ENCODE measurements at places on chromosomes 13 and 19.

DNA sequence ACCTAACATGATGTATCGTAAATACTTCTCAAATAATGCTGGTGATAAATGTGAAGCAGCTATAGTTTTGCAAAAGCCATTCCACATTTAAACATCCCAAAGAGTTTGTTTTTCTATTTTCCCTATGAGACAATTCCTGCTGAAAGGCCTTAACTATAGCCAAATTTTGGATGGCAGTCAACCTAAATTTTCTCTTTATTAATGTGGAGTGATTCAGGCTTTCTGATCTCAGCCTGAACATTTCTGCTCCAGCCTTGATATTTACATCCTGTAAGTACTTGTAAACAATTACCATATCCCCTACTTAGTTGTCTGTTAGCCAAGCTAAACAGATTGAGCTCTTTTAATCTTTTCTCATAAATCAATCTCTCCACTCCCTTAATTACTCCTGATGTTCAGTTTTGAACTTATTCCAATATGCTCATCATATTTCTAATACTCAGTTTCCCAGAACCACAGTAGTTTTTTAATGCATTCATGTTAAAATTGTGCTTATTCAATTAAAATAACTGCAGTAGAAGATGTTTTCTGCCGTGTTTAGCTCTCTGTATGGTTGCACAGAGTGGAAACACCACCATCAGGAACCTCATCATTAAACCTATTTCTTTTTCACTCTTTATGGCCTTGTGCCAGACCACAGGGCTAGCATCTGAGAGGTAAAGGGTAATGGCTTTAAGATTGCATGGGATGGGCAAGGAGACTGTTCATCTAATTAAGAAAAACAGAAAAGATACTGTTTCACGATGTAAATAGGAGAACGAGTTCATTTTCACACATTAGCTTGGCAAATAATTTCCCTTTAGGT, 1235.2 kb upstream of the SLC10A2 start:
- no peak for DNase-seq

DNA sequence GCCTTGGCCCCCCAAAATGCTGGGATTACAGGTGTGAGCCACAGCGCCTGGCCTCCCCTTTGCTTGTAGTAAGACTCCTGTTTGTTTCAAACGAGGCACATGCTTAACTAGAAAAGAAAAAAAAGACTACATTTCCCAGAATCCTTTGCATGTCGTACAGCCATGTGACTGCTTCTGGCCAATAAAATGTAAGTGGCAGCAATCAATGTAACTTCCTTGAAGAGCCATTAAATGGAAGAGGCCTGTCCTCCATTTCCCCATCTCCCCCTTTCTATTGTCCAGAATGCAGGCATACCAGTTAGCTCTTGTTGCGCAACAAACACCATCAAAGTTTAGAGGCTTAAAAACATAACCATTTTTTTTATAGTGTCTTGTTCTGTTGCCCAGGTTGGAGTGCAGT, 10.4 kb upstream of the GPR32 start:
- no peak for DNase-seq

- no peak for DNase-seq
These were observed 40.3 kb upstream of the TFDP1 start for GRCh38 chr13:113544071-113544891.

DNA sequence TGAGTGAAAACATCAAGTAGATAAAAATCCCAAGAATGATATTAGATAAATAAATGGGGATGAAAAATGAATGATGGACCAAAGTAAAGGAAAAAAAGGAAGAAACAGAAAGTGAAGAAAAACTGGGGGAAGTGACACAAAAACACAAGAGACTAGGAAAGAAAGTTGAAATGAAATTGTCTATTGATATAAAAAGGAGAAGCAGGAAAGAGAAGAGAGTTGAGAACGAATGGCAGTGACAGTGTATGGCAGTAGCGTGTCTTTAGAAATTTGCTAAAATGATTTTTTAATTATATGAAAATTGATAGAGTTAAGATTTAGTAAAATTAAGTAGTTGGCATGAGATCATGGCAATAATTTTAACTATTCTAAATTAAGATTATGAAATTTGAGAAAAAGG, 36.3 kb upstream of the SGCG start:
- DNase-seq, result no peak

GRCh38 chr19:34232566-34233481, 21.5 kb upstream of the GARRE1 start:
- DNase-seq, result no peak

DNA sequence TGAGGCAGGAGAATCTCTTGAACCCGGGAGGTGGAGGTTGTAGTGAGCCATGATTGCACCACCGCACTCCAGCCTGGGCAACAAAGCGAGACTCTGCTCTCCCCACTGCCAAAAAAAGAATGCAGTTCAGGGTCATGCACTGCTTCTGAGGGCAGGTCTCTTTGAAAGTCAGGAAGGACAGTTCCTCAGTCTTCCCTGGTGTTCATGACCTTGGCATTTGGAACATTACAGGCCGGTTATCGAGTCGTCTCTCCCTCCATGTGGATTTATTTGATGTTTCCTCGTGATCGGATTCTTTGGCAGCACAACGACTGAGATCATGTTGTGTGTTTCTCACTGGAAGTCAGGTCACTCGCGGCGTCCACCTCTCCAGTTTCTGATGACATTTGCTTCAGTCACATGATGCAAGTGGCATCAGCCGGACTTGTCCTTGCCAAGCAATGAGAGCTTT, 17.2 kb downstream of the FGF21 start:
- no peak for DNase-seq

DNA sequence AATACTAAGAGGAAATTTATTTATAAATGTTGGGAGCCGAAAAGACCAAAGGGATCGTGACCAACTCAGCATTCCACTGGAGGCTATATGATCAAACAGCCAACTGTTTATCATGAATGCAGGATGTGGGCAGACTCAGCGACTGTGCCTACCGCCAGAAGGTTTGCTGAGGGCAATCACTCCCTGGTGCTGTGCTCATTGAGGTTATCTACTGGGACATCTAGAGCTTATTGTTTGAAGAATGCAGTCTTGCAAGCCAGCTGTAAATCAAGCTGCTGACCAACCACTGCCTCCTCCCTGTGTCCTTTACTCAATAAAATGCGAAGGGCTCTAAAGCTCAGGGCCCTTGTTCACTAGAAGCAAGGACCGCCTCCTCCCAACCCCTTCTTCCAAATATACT, 8.5 kb upstream of the XPO4 start:
- DNase-seq, result no peak

DNA sequence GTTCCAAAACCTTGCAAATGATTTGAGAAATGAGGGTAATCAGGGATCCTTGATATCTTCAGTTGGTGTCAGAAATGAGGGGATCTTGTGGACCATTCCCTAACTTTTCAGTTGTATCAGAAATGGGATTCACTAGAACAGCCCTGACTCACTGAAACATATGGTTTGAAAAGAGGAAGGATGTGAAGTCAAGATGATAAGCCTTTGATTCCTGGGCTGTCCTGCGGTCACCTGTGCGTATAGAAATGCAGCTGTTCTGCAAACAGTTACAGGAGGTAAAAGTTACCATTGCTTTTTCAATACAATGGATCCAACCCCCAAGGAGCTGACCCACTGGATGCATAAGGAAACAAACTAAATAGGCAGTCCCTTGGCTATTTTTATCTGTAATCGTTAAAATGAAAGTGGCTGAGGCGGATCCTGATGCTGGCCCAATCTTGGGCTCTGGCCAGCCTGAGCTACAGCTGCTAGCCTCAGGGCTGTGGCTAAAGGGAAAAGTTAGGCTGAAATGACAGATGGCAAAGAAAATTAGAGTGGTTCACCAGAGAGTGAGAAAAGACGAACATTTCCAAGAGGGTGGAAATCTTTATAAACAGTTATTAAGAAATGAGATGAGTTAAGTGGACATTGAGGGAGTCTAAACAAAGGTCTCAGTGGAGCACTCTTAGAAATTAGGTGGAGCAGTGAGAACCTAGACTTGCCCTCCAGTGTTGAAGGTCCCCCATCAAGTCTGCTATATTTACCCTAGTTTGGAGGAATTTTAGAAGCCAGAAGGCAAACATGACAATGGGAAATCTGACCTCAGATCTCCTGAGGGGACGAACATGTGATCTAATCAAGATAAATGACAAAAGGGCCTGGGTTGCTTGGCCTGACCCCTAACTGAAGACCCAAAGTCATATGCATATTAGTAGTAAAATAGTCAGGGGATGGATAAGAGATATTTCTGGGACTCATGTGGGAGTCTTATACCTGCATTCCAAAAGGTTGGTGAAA, 7.6 kb downstream of the SIGLECL1 start:
- no peak for DNase-seq

GRCh38 chr19:48646001-48646721, at the start of gene CA11:
CA11 (minus strand) TSS chr19:48646187; CDS start chr19:48645632, 555 bp downstream.
- DNase-seq, result peak; percentile 89

DNA sequence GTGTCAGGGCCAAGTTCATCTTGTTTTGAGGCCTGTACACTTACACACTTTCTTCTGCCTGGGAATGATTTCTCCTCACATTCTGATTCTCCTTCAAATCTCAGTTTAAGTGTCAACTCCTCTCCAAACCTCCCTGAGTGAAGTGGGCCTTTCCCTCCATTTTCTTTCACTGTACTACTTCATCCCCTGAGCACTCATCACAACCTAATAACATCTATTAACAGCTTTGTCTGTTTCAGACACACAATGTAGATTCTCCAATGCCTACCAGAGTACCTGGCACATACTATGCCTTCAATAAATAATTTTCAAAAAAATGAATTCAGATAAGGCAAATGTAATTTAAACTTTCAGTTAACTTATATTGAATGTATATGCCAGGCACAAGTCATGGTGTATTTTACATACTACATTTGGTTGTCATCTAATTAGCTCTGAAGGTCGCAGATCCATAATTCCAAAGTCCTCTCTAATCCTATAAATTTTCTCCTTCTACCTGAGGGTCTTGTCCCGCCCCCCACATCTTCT, 357 bp upstream of the COG6 start:
- DNase-seq, result no peak

- DNase-seq, result no peak
These were observed 82.9 kb downstream of the DIAPH3 start for GRCh38 chr13:60080850-60081249.

DNA sequence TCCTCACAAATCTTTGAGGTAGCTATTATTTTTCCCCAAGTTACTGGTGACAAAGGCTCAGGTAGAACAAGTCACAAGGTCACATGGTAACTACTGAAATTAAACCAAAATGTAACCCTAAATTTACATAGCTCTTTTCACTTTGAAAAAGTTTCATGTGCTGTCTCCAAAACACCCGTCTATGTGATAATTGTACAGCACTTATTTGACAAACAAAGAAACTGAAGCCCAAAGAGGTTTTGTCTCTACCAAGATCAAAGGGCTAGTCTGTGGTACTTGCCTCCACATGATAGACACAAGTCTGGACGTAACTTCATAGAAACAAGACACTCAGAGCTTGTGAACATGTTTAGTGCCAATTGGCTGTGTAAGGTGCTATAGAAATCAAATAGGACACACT, 108.3 kb downstream of the SACS start:
- no peak for DNase-seq

- DNase-seq, result no peak
These were observed 6.7 kb downstream of the TPT1 start for GRCh38 chr13:45333977-45334922.

GRCh38 chr19:55257461-55258420, 1.1 kb downstream of the PPP6R1 start:
- no peak for DNase-seq

DNA sequence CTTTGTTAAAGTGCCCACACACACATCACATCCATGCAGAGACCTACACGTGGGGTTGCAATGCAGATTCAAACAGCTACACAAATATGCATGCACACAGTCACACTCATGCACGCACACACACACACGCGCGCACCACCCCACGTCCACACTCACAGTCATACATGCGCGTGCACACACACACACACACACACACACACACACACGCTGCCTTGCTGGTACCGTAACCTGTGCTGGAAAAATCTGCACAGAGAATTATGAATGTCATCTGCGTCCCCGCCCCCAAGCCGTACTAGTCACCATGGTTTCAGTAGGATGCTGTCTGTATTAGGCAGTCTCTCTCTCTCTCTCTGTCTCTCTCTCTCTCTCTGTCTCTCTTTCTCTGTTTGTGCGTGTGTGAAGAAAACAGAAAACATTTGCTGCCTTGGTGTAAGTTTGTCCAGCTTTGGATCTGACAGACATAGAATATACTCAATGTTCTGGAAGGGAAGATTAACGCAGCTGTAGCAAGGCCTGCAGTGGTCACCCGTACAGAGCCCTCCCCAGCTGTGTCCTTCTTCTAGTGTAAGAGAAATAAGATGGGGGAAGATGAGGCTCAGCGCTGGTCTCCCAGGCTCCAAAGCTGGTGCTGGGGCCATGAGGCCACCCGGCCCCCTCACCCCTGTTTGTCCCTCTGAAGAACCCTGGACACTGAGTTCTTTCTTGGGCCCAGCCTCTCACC, 26.4 kb upstream of the DPP9 start:
- peak; percentile 45 for DNase-seq

DNA sequence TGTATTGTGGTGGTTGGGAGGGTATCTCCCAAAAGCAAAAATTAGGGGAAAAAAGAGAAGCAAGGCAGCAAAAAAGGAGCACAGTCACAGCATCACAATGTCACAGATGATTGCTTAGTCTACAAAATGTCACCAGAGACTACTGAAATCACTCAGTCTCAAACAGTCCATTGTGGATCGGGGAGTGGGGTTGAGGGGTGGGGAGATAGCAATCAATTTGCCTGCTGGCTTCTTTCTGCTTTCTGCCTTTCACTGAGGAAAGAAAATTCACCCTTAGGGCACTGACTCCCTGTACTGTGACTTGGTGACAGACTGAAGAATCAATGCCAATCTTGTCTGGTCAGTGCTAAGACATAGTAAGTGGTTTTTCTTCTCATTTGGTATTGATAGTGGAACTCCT, 2127.1 kb upstream of the PCDH20 start:
- DNase-seq, result no peak

DNA sequence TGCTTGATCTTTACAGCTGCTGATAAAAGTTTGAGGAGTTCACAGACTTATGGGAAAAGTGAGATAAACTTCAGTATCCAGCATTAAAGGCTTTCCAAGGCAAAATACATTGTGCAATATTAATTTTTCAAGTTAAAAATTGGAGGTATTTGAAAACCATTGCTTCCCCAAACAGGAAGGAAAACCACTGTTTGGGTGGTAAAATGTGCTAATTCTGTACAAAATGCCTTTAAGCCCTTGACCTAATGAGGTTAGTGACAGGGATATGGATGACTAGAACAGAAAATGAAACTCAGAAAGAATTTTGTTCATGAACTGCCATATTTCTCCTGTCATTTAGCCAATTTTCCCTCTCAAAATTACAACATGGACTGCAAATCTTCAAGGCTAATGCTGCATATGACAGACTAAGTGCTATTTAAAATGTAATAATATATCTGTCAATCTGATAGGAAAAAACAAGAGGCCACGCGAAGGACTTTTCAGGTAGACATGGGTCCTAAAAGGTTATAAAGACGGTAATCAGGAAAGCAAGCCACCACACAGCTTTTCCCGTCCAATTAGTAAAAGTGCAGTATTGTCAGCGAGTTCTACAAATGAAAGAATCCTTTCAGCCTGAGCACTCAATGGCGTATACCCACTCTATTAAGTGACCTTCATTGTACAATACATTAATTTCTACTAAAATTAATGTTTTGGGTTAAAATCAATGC, 212.8 kb downstream of the ENOX1 start:
- no peak for DNase-seq

GRCh38 chr19:46294494-46294893, 2.3 kb upstream of the HIF3A start:
- no peak for DNase-seq

- DNase-seq, result no peak
These were observed 1247.6 kb downstream of the PCDH17 start for GRCh38 chr13:58879114-58879513.

GRCh38 chr19:17902701-17903100, 30.1 kb upstream of the CCDC124 start:
- no peak for DNase-seq

GRCh38 chr19:16051254-16052025, 24.9 kb upstream of the TPM4 start:
- DNase-seq, result no peak

All from anterior cingulate cortex (tissue), 58 donors.